Transverse colon (tissue), 4 donors: ENCODE measurements at places on chromosomes 6 and 20.
A peak's percentile ranks its signal among the peaks of the same experiment; 100 is the strongest.

DNA sequence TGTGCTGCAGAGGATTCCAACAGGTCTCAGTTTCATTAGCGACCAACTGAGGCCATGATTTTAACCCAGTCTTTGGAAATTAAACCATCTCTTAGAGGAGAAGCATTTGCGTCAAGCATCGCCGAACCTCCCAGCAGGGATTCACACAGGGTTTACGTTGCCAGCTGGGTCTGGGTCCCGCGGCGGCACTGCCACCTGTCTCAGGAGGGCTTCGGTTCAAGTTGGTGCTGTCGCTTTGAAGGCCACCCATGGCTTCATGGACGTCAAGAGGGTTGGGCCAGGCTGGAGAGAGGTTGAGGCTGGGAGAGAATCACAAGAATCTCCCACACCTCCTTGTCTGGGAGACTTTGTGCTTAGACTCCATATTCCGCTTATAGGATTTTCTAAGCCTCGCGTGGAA is 43.0 kb upstream of the FRMD1 start:
- no peak for DNase-seq

DNA sequence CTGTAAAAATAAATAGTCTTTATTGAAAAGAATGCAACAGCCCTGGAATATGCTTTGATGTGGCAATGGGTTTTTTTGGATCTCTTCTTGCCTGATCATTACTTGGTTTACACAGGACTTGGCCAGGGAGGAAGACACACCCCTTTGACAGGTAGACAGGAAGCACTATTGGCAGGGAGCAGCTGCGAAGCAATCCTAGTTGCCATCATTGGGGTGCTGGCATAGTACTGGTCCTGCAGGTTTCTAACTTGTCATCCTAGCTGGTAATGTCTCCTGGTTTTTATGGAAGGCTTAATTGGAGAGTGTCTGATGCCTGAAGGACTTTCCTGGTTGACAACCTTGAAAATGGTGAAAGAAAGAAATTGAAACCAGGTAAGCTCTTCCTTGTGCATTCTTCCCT is 71.2 kb upstream of the CCN6 start:
- no peak for DNase-seq

GRCh38 chr6:166336847-166337246 is 5.5 kb downstream of the SFT2D1 start:
- DNase-seq, result no peak

GRCh38 chr6:154933181-154933827 is 61.8 kb upstream of the TIAM2 start:
- no peak for DNase-seq

DNA sequence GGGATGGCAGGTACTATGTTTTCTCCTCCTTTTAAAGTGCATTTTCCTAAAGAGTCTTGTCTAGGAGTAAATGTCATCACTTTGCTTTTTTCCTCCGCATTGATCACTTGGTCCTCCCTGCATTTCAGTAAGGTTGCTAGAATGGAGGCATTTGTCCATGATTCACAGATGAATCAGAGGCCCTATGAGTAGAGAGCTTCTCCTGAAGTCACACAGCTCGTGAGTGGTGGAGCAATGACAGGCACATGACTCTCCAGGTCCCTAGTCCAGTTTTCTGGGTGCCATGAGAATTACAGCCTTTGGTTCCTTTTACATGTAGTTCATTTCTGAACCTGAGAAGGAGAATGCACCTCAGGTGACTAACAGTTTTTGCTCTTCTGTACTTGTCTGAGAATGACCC is 50.5 kb downstream of the HLA-A start:
- DNase-seq, result no peak

GRCh38 chr20:33951171-33951570 is 42.5 kb upstream of the RALY start:
- DNase-seq, result no peak

DNA sequence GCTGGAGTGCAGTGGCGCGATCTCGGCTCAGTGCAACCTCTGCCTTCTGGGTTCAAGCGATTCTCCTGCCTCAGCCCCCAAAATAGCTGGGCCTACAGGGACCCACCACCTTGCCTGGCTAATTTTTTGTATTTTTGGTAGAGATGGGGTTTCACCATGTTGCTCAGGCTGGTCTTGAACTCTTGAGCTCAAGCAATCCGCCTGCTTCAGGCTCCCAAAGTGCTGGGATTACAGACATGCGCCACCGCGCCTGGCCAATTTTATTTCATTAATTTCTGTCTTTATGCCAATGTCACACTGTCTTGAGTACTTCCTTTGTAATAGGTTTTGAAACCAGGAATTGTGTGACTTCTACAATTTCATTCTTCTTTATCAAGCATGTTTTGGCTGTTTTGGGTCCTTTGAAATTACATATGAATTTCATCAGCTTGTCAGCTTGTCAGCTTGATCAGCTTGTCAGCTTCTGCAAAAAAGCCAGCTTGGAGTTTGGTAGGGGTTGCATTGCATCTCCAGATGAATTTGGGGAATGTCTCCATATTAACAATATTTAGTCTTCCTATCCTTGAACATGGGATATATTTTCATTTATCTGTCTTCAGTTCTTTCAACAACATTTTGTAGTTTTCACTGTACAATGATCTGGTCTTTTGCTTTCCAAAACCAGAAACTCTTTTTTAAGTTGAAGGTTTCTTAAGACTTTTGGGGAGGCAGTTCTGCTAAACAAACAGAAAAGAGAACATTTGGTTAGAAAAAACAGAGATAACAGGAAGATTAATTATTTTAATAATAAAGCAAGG is 20.8 kb downstream of the ZFAND3 start:
- DNase-seq, result no peak

GRCh38 chr6:170289180-170289931 is 1.5 kb downstream of the DLL1 start:
- no peak for DNase-seq

- DNase-seq, result peak; percentile 72
Measured at GRCh38 chr6:122610690-122611455, 668 bp downstream of the PKIB start.

GRCh38 chr6:130202782-130203181 is 20.0 kb downstream of the SAMD3 start:
- DNase-seq, result peak; percentile 16

DNA sequence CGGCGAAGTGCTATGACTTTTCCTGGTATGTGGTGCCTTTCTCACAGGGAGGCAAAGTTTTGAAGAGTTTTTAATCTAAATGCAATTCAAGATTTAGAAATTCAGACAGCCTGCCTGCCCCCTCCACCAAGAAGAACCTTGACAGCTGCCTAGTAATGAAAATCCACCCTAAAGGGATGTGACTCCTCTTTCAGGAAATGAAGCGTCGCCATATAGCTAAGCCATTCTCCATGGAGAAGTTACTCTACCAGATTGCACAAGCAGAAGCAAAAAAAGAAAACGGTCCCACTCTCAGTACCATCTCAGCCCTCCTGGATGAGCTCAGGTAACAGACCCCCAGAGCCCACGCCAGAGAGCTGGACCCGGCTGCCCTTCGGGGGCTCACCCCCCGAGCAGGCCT is 150.1 kb downstream of the DTNBP1 start:
- DNase-seq, result no peak

- no peak for DNase-seq
Measured at GRCh38 chr6:87897663-87898062, 150.0 kb upstream of the SPACA1 start.

- DNase-seq, result no peak
Measured at GRCh38 chr6:151670116-151670515, 137.4 kb upstream of the ESR1 start.

GRCh38 chr6:109302176-109302575 is 80.1 kb downstream of the CD164 start:
- no peak for DNase-seq

DNA sequence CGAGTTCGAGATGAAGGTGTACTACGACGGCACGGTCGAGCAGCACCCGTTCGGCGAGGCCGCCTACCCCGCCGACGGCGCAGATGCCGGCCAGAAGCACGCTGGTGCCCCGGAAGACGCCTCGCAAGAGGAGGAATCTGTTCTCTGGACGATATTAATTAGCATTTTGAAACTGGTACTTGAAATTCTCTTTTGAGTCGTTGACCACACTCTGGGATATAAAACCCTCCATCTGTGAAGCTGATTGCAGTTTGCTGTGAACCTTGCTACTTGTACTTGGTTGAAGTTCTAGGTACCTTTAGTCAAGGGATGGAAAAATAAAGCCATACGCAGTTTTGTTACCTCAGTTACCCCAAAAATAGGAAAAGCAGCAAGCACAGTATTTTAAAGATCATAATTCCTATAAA is 917 bp downstream of the C6orf120 start:
- DNase-seq, result no peak

DNA sequence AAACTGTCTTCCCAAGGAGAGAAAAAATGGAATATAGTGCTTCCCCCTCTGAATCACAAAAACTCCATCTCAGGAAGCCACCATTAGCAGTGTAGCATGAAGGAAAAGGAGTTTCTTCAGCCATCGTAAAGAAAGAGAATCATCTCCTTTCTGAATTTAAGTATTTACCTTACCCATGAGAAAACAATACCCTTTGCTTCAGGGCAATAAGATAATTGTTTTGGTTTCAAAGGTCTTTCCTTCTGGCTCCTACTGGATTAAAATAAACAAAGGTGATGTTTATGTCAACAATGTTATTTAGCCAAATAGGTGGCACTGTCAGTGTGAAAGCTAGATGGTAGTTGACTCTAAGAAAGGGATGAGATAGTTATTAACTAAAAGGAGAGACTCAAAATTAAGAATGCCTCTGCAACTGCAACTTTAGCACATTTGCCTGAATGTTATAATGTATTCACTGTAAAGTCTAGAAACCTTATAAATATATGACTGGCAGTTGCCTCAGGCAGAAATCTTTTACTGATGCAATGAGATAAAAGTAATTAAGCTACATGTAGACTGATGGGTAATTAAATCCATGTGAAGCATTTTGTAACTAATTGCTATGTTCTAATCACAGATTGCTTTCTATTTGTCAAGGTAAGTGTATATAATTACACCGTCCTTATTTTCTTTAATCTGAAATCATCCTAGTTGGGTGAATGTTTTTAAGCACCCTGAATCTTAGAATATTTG is 399.0 kb downstream of the CDKAL1 start:
- DNase-seq, result no peak

DNA sequence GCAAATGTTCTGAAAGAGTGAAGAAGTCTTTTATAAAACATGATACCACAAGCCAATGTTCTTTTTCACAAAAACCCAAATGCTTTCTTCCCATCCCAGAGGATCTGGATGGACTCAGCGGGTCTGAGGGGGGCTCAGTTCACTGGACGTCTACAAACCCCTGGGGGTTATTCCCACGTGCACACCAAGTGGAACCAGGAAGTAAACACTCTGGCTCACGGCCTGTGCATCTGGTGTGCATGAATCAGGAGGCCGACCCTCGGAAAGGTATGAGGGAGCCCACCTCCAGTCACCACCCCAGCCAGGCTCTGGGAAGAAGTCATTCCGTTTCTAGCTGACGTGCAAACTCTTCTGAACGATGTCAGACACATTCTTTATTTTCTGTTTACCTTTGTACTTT is 252.2 kb downstream of the DLL1 start:
- no peak for DNase-seq

DNA sequence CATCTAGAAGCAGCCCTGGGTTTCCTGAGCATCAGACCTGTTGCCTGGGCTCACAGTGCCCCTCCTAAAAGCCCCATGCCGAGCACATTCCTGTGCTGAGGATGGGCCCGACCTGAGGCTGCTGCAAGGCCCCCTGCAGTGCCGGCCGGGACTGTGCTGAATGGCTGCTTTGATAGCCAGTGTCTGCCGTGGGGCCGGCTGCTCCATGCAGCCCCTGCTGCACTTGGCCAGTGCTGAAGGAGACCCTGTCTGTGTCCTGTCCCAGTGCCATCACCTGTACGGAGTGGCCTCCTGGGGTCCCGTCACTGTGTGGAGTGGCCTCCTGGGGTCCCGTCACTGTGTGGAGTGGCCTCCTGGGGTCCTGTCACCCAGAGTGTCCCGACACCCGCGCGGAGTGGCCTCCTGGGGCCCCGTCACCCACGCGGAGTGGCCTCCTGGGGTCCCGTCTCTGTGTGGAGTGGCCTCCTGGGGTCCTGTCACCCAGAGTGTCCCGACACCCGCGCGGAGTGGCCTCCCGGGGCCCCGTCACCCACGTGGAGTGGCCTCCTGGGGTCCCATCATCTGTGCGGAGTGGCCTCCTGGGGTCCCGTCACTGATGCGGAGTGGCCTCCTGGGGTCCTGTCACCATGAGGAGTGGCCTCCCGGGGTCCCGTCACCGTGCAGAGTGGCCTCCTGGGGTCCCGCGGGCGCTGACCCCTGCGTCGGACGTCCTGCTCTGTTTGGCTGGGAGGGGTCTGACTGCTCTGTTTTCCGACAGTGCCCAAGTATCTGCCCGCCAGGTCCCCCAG is 7.0 kb downstream of the COL9A3 start:
- DNase-seq, result no peak

GRCh38 chr6:107600936-107601335 is 111.0 kb downstream of the SOBP start:
- peak; percentile 22 for DNase-seq

GRCh38 chr6:148501178-148501590 is 158.5 kb downstream of the SASH1 start:
- peak; percentile 31 for DNase-seq

DNA sequence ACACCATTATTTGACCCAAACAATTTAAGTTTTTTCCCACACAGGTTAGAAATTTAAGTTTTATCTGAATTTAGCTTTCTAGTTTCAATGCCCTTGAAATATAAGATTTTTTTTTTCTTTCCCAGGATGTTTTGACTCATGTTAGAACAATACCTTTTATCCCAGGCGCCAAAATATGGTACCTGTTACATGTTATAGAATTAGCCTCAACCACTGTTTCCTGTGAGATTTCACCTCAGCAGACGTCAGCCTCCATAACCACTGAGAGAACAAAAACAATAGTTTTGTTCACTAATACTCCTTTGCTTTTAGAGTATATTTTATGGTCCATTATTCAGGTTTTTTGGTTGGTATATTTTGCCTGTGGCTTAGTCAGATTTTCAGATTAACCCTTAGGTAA is 302.9 kb downstream of the CDKAL1 start:
- DNase-seq, result no peak

GRCh38 chr6:37190159-37190535 is 20.2 kb downstream of the PIM1 start:
- DNase-seq, result no peak

DNA sequence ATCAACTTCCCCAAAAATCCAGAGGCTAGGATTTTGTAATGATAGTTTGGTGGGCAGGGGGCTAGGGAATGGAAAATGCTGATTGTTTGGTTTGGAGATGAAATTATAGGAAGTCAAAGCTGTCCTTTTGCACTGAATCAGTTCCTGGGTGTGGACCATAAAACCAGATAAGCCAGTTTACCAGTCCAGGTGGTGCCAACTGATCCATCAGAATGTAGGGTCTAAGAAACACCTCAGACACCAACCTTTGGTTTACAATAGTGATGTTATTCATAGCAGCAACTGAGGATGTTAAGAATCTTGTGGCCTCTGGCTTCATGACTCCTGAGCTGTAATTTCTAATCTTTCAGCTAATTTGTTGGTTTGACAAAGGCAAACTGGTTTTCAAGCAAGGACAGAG is 496.6 kb upstream of the EPHA7 start:
- no peak for DNase-seq

- no peak for DNase-seq
Measured at GRCh38 chr6:18997375-18997826, 610.3 kb downstream of the RNF144B start.
